Spleen (tissue), 13 donors: ENCODE measurements at places on chromosomes 2 and 18. TPM values are rescaled to one million over a fixed set of nuclear protein-coding genes. Genes with fewer than 3 reads are reported as not detected.

Gene MRO
- total RNA-seq, result 5.4 TPM

Gene OXER1
- 2.4 TPM for total RNA-seq

Gene GALNT13
- total RNA-seq, result not detected

Gene G6PC2
- total RNA-seq, result not detected

Gene C2orf66
- not detected for total RNA-seq

Gene TMEM169
- total RNA-seq, result 0.91 TPM

Gene AGXT
- 4.2 TPM for total RNA-seq

Gene TRAF3IP1
- 19.2 TPM for total RNA-seq

Gene SPHKAP
- 8.2 TPM for total RNA-seq

GRCh38 chr2:7572450-7572849 lies 655.2 kb downstream of the RNF144A start:
- no peaks in the 10 kb centered on the region for H3K36me3 ChIP-seq
- DNase-seq, result no peak
- no peak overlapping the region for H3K4me3 ChIP-seq
- no peaks in the 10 kb centered on the region for H3K27me3 ChIP-seq

GRCh38 chr2:233851169-233851568 lies 3.2 kb downstream of the HJURP start:
- no peak overlapping the region for H3K27ac ChIP-seq
- no peaks in the 10 kb centered on the region for H3K36me3 ChIP-seq
- no peak for DNase-seq

DNA sequence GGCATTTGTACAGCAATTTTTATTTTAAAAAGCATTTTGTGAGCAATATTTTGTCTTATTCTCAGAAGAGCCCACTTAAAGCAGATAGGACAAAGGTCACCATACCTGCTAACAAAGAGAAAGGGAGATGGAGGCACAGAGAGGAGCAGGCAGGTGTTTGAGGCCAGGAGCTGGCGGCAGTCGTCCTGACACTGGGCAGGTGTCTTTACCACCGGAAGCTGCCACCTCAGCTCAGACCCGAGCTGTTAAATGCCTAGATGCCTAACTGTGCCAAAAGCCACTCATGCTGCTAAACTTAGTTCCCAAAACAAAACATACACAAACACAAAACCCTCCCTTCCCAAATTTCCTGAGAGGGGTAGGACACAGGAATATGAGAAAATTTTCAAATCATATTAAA lies 120.9 kb downstream of the CNTNAP5 start:
- no peak for DNase-seq
- no peaks in the 10 kb centered on the region for H3K36me3 ChIP-seq
- H3K4me1 ChIP-seq, result no peaks in the 10 kb centered on the region
- no peaks in the 10 kb centered on the region for H3K27me3 ChIP-seq

DNA sequence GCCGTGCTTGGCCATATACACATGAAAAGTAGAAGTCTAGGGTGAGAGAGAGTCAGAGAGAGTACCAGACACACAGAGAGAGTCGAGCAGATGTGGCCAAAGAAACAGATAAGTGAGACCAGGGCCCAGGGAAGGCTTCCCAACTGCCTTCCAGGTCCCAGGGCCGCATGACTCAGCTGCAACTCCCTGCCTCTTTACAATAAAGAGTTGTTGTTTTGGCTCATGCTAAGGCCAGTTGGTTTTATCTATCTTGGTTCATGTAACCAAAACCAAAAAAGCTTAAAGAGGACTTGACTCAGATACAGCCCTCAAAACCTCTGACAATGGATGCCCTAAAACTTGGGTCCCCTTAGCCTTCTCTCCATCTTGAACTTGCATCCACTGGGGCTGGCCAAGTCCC lies 36.9 kb downstream of the REEP1 start:
- H3K27ac ChIP-seq, result no peak overlapping the region
- no peaks in the 10 kb centered on the region for H3K4me1 ChIP-seq
- no peaks in the 10 kb centered on the region for H3K36me3 ChIP-seq
- DNase-seq, result no peak
- H3K4me3 ChIP-seq, result no peak overlapping the region
- peaks cover 5% of the 10 kb centered on the region for H3K27me3 ChIP-seq

- H3K27me3 ChIP-seq, result peaks cover 6% of the 10 kb centered on the region
- H3K4me1 ChIP-seq, result peaks cover 18% of the 10 kb centered on the region
- peak overlapping the region; percentile 24 for H3K4me3 ChIP-seq
- H3K36me3 ChIP-seq, result no peaks in the 10 kb centered on the region
- no peak overlapping the region for H3K27ac ChIP-seq
Measured at GRCh38 chr2:26562811-26563645, 78.1 kb downstream of the CIB4 start.

GRCh38 chr2:189015359-189015758 lies 41.2 kb downstream of the COL3A1 start:
- H3K4me1 ChIP-seq, result no peaks in the 10 kb centered on the region
- no peaks in the 10 kb centered on the region for H3K27me3 ChIP-seq
- no peak overlapping the region for H3K4me3 ChIP-seq
- no peak for DNase-seq
- H3K36me3 ChIP-seq, result no peaks in the 10 kb centered on the region

DNA sequence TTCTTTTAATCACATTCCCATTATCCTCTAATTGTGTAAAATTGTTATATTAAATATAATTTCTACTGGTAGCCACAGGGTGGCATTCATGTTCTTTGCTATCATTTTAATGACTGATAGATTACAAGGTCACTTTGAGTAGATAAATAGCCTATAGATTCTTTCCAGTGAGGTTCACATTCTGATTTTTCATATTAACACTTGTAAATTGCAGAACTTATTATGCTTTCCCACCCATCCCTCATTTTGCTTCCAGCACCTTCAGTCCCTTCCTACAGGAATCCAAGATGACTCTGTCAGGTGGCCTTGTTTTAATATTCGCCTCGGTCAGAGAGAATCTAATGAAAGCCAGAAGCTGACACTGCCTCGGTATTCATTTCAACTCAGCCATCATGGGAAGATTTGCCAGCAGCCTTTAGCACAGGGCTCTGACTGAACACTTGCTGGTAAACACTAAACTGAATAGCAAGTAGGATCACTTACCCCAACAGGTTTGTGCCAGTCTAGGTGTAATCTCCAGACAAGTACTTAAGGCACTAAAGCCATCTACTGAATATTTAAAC lies 101.2 kb upstream of the FSHR start:
- H3K27ac ChIP-seq, result no peak overlapping the region
- no peaks in the 10 kb centered on the region for H3K36me3 ChIP-seq
- no peaks in the 10 kb centered on the region for H3K4me1 ChIP-seq
- no peak for DNase-seq
- no peaks in the 10 kb centered on the region for H3K27me3 ChIP-seq

DNA sequence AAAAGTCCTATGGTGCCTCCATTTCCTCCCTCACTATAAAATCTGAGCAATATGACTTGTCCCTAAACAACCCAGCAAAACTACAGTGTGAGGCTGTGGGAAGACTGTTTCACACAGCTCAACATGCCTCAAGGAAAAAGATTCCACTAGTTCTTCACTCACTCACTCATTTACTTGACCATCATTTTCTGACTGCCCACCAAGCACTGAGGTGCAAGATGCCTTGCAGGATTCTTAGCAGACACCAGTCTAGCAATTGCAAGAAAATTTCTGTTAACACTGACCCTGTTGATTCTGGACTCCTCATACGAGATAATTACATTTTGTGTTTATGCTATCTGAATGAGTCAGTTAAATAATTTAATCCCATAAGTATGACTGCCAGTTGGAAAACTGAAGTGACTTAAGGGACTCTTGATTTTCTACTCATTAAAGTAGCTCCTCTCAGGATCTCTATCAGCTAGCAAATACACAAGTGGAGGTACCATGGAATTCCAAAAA lies 51.9 kb upstream of the PCBP1 start:
- H3K4me1 ChIP-seq, result peaks cover 4% of the 10 kb centered on the region
- H3K27ac ChIP-seq, result no peak overlapping the region
- DNase-seq, result no peak
- no peaks in the 10 kb centered on the region for H3K27me3 ChIP-seq
- no peak overlapping the region for H3K4me3 ChIP-seq

GRCh38 chr18:3653851-3654441 lies 204.0 kb downstream of the TGIF1 start:
- no peak overlapping the region for H3K4me3 ChIP-seq
- no peaks in the 10 kb centered on the region for H3K36me3 ChIP-seq
- H3K4me1 ChIP-seq, result peaks cover 25% of the 10 kb centered on the region

- no peak for DNase-seq
- H3K4me1 ChIP-seq, result peaks cover 8% of the 10 kb centered on the region
- H3K27ac ChIP-seq, result no peak overlapping the region
- H3K27me3 ChIP-seq, result no peaks in the 10 kb centered on the region
- H3K36me3 ChIP-seq, result no peaks in the 10 kb centered on the region
Measured at GRCh38 chr2:234839285-234839684, 112.5 kb upstream of the SH3BP4 start.

- H3K4me1 ChIP-seq, result peaks cover 19% of the 10 kb centered on the region
- H3K27ac ChIP-seq, result peak overlapping the region; percentile 92
- peak overlapping the region; percentile 82 for H3K4me3 ChIP-seq
- DNase-seq, result no peak
- peaks cover 13% of the 10 kb centered on the region for H3K36me3 ChIP-seq
Measured at GRCh38 chr2:127527001-127527804, 914 bp upstream of the IWS1 start.

- DNase-seq, result peak; percentile 64
- no peaks in the 10 kb centered on the region for H3K36me3 ChIP-seq
- no peak overlapping the region for H3K27ac ChIP-seq
- H3K27me3 ChIP-seq, result no peaks in the 10 kb centered on the region
- H3K4me3 ChIP-seq, result no peak overlapping the region
Measured at GRCh38 chr2:128548461-128548891, 229.8 kb upstream of the HS6ST1 start.

DNA sequence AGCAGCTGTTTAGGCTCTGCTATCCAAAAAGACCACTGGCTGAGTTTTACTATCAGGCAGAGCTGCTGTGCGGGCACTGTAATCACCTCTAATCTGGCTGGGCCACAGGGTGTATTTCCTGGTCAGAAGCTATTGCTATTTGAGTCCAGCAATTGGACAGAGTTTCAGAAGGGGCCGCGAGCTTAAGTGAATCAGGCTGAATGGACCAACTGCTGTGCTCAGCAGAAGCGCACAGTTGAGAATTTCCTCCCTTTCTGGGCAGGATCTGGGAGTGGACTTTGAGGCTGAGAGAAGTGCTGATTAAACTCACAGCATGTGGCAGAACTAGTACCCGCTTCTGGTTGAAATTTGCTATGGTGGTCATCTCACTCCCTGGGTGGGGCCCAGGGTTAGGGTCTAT lies 251.8 kb downstream of the INSIG2 start:
- H3K27ac ChIP-seq, result no peak overlapping the region
- H3K4me3 ChIP-seq, result no peak overlapping the region
- H3K27me3 ChIP-seq, result peaks cover 9% of the 10 kb centered on the region

DNA sequence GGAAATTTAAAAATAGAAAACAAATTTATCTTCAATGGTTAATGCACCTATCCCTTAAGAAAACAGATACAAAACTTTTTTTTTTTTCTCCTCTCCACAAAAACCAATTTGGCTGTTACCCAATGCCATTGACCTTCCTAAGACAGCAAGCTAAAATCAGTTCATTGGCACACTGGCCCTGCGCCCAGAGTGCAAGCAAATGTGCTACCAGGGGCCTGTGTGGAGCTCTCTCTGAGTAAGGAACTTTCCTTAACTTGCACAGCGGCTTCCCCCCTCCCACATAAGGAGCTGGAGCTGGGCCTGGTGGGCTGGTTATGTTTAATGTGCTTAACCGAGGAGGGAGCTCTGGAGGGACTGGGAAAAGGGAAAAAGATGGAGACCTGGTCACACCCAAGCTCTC lies 17.6 kb upstream of the POU3F3 start:
- no peak overlapping the region for H3K27ac ChIP-seq
- H3K4me3 ChIP-seq, result no peak overlapping the region
- no peaks in the 10 kb centered on the region for H3K36me3 ChIP-seq
- H3K27me3 ChIP-seq, result peaks cover 4% of the 10 kb centered on the region

DNA sequence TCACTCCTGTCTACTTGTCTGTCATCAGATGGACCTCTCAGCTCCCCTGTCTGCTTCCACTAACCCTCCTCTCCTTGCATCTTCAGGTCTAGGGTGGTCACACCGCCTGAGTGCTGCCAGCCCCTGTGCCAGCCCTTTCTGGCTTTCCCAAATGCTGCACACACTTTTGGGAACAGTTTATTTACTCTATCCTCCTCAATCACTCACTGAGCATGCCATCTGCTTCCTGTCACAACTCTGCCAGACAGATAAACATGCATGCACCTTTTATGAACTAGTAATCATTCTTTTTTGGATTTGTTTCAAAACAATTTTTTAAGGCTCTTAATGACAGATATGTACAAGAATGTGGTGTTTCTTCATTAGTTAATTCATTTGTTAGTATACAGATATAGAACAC lies 56.3 kb upstream of the CCDC195 start:
- no peak for DNase-seq
- no peaks in the 10 kb centered on the region for H3K27me3 ChIP-seq
- H3K36me3 ChIP-seq, result peaks cover 100% of the 10 kb centered on the region

DNA sequence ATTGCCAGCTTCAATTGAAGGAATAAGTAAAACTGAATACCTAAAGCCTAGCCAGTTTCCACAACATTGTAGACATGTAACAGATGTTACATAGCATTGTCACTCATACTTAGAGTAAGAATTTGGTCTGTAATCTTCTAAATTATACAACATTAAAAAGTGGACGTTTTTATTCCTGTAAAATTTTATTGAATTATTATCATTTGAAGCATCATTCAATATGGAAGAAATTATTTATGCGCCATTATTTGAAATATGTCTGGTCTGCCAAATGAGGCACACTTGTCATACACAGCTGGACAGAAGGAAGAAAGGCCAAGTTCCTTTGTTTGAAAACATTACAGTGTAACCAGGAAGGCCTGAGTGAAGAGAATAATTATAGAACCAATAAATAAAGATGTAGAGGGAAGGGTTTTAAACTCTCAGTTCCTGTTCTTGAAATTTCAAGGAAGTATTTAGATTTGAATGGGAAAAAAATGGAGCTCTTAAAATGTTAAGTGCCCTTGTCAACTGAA lies 575.5 kb downstream of the LRRTM4 start:
- no peak overlapping the region for H3K4me3 ChIP-seq
- H3K36me3 ChIP-seq, result no peaks in the 10 kb centered on the region
- no peak for DNase-seq
- no peaks in the 10 kb centered on the region for H3K27me3 ChIP-seq
- no peak overlapping the region for H3K27ac ChIP-seq
- H3K4me1 ChIP-seq, result no peaks in the 10 kb centered on the region

- H3K27ac ChIP-seq, result no peak overlapping the region
- H3K36me3 ChIP-seq, result no peaks in the 10 kb centered on the region
- no peak overlapping the region for H3K4me3 ChIP-seq
- no peaks in the 10 kb centered on the region for H3K27me3 ChIP-seq
- no peaks in the 10 kb centered on the region for H3K4me1 ChIP-seq
- peak; percentile 37 for DNase-seq
Measured at GRCh38 chr2:233021771-233022170, 8.7 kb upstream of the NGEF start.

- no peak overlapping the region for H3K4me3 ChIP-seq
- H3K27me3 ChIP-seq, result peaks cover 7% of the 10 kb centered on the region
- DNase-seq, result no peak
Measured at GRCh38 chr2:43010438-43011157, 215.8 kb downstream of the ZFP36L2 start.

GRCh38 chr2:74238879-74239278 lies 40.5 kb downstream of the MTHFD2 start:
- H3K36me3 ChIP-seq, result peaks cover 4% of the 10 kb centered on the region
- no peak overlapping the region for H3K4me3 ChIP-seq
- H3K27me3 ChIP-seq, result no peaks in the 10 kb centered on the region
- H3K27ac ChIP-seq, result no peak overlapping the region
- no peak for DNase-seq

- no peaks in the 10 kb centered on the region for H3K27me3 ChIP-seq
- H3K27ac ChIP-seq, result no peak overlapping the region
- H3K36me3 ChIP-seq, result no peaks in the 10 kb centered on the region
- peaks cover 15% of the 10 kb centered on the region for H3K4me1 ChIP-seq
Measured at GRCh38 chr2:230322561-230323384, 4.2 kb upstream of the SP140L start.
